IPS-NIHi11 (cell line): ENCODE measurements at places on chromosomes 2 and 18.

- no peak for DNase-seq
Observed at GRCh38 chr18:28768791-28769768, 592.1 kb upstream of the CDH2 start.

GRCh38 chr2:48723129-48723528 is 32.4 kb downstream of the LHCGR start:
- no peak for DNase-seq

- DNase-seq, result no peak
Observed at GRCh38 chr2:64730551-64731262, 77.0 kb upstream of the SERTAD2 start.

- DNase-seq, result no peak
Observed at GRCh38 chr2:16661936-16662839, 3.4 kb downstream of the CYRIA start.

DNA sequence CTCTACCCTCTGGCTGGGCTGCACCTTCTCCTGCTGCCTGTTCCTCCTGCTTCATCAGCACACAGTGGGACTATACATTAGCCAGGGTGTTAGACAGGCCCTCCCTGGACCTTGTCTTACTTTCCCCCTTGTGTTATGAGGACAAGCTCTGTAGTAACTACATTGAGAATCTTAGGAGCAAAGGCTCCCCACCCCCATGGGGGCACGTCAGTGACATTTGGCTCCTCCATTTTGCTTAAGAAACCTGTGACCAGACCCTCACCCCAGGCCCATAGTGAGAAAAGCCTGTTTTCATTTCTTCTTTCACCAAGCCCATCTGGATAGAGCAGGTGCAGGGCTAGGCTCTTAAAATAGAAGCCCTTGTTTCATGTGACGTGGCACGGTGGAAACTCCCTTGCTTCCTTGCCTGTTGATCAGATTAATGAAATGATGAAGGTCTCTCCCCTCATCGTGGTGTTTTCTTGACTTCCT is 146.7 kb downstream of the RPIA start:
- no peak for DNase-seq

DNA sequence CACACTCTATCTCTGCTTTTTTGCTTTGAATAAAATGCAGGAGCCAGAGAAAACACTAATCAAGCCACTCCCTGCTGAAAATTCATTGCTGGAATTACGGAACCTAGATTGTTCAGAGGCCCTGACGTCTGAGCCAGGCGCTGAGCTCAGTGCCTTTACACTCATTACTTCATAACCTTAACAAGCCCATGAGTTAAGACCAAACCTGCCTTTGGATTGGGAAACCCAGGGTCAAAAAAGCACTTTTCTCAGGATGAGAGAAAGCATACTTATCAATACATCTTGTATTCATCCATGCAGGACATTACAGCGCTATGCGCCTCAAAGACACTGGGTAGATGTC is 762 bp downstream of the INO80C start:
- no peak for DNase-seq

DNA sequence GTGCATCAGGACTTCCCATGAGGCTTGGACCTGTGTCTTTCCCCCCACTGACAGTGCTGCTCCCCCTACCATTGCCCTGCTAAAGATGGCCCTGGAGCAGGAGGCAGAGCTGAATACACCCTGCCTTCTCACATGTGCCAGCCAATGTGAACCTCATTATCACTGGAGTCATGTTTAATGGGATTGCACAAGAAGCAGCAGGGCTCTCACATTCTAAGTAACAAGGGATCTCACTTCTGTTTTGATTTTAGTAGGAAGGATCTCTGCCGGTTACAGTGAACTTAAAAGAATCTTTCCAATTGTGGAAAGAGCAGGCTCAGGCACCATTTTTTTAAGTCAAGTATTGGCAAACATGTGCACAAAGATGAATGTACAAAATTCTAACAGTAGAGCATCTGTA is 322.1 kb upstream of the MEX3C start:
- DNase-seq, result no peak

GRCh38 chr2:218060950-218061660 is 7.9 kb upstream of the RUFY4 start:
- no peak for DNase-seq

GRCh38 chr2:218582076-218582475 is 13.4 kb downstream of the CNOT9 start:
- no peak for DNase-seq

GRCh38 chr2:219109471-219109870 is 48.8 kb upstream of the IHH start:
- peak; percentile 74 for DNase-seq

- DNase-seq, result no peak
Observed at GRCh38 chr2:213125646-213126347, 25.6 kb downstream of the IKZF2 start.

GRCh38 chr18:11661430-11661829 is 27.6 kb upstream of the GNAL start:
- DNase-seq, result no peak

GRCh38 chr2:240205348-240205747 is 64.9 kb upstream of the OTOS start:
- DNase-seq, result peak; percentile 61

- no peak for DNase-seq
Observed at GRCh38 chr2:15313657-15314056, 247.5 kb downstream of the NBAS start.
